DMS79 (cell line): ENCODE measurements at places on chromosomes 4 and X.
A peak's percentile ranks its signal among the peaks of the same experiment; 100 is the strongest.

GRCh38 chr4:86670756-86671155, 76.6 kb downstream of the PTPN13 start:
- no peak for DNase-seq

GRCh38 chrX:7132335-7133049, 15.0 kb upstream of the STS start:
- peak; percentile 42 for DNase-seq

GRCh38 chr4:26763063-26763462, 97.6 kb upstream of the STIM2 start:
- DNase-seq: no peak

DNA sequence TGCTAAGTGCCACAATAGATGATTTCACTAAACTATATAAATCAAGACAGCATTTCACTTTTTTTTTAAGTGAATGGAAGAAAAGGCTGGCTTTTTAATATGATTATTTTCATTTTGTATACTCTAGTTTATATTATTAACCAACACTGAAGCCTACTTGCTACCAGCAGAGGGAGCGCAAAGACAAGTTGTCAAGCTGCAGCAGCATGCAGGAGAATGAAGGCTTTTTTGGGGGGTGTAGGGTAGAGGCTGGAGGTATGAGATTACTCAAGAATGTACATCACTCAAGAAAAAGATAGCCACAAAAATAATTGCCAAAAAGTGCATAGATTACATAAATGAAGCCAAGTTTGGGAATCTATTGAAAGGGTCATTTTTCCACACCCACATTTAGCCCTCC, 519.5 kb downstream of the FGF13 start:
- no peak for DNase-seq

DNA sequence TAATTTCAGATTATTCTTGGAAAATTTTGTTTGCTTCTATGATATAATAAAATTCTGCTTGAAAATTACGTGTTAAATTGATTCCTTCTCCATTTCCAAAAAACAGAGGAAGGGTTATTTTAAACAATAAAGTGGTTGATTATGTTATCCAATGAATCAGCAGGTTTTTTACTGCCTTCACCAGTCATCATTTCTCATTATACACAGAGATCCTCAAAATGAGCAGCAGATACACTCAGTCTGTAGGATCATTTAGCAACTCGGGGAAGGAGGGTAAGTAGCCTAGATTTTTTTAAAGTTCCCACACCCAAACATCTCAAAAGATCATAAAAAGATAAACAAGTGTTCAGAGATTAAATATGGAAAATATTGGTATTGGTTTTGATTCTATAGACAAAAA, 6.8 kb upstream of the TMEM144 start:
- no peak for DNase-seq

DNA sequence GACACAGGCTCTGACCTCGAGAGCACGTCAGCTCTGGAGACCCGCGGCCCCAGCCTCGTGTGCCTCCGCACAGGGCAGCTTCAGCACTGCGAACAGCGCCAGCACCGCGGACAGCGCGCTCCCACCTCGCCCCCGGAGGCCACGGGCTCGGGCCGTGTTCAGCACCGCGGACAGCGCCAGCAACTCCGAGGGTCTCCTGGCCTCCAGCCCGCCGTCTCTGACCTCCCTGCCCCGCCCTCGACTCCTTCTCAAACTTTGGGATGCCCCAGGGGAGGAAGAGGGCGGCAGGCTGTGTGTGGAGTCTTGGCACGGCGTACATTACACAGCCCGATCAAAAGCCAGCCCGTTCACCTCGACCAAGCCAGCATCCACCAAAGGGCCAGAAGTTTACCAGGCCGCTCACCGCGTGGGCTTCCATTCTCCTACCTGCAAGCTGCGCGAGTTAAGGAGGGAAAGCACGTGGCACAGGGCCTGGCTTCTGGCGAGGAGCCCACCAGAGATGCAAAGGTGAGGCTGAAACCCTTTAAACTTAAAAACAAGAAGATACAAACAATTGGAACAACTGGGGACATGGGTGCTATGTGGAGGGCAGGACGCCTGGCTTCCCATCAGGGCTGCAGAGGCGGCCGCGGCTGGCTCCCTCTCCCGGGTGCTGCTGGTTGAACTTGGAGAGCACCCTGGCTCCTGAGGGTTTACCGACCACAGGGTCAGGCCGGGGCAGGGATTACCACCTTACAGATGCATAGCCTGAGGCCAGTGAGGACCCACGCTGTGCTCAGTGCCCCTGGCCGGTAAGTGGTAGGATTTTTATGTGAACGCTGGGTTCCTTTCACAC, 4.5 kb upstream of the NKX1-1 start:
- DNase-seq: no peak

DNA sequence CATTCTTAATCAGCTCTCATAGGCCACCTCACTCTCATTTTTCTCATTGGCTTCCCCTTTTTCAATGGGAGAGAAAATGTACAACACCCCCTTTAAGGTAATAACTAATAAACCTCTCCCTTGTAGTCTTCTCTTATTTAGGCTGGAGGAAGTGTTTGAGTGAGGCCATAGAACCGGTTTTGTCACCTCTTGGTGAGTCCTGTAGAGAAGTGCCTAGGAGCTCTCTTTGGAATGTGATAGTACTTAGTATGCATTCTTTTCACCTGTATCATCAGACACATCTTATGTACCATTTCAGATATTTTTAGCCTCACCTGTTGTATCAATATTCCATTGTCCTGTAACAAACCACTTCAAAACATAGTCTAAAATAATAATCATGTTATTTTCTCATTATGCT, 3.5 kb upstream of the TAB3 start:
- DNase-seq: no peak

DNA sequence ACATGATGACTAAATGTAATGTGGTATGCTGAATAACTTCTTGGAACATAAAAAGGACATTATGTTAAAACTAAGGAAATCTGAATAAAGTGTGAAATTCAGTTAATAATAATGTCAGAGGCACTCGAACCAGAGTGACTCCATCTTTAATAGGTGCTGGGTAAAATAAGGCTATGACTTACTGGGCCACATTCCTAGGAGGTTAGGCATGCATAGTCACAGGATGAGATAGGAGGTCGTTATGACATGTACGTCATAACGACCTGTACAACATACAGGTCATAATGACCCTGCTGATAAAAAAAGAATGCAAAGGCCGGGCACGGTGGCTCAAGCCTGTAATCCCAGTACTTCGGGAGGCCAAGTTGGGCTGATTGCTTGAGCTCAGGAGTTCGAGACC, 28.9 kb upstream of the OPHN1 start:
- DNase-seq: no peak

DNA sequence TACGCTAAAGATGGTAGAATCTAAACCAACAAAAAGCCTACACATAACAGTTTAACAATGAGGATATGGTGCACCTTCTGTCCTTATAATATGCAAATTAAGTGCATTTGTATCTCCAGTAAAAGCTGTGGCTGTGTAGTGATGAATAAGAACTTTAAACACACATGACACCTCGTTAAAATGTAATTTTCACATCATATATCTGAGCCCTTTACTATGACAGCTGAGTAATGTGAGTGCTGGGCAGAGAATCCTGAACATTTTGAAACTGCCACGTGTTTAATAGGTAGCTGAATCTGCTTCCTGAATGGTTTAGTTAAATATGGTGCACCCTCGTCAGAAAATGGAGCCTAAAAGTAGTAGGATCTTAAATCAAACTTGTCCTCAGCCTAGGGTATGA, 540.8 kb downstream of the ADGRL3 start:
- no peak for DNase-seq

GRCh38 chr4:52843958-52844357, 18.2 kb upstream of the RASL11B start:
- DNase-seq: no peak
